ENCODE measurements at places on chromosomes 5 and 9.

- DNase-seq = no peak
Observed at GRCh38 chr5:75052192-75053053, at the start of gene GCNT4. TSS of gene GCNT4 (minus strand) at chr5:75052558. CDS start at chr5:75030037, 22,521 bp downstream.

- DNase-seq = peak; percentile 94
Observed at GRCh38 chr5:151684690-151685361, 1.9 kb downstream of the SPARC start.

DNA sequence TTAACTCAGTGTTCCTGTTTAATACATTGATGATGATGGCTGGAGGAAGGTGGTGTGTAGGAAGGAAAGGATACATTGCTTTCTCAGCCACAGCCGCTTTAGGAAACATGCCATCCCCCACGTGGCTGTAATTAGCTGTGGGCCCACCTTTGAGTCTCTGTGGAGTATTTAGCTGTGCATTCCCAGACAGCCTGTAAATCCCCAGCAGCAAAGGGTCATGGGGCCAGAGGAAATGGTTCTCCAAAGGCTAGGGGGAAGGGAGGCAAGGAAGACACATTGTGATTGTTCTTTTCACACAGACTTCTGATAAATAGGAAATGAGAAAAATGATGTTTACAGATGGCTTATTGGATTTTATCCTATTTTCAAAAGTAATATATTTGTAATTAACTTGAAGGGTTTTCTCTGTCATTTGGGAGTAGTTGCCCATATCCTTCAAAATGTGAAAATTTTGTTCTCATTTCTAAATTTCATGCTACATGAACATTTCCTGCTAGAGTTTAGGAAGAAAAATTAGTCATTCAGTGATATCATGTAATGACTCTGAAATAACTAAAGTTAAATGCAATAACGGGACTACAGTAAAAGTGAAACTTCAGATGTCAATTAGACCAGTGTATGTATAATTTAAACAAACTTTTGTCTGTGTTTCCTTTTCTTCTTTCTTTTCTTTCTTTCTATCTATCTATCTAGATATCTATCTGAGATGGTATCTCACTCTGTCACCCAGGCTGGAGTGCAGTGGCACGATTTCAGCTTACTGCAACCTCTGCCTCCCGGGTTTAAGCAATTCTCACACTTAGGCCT lies 24.3 kb upstream of the F2R start:
- DNase-seq = peak; percentile 73

DNA sequence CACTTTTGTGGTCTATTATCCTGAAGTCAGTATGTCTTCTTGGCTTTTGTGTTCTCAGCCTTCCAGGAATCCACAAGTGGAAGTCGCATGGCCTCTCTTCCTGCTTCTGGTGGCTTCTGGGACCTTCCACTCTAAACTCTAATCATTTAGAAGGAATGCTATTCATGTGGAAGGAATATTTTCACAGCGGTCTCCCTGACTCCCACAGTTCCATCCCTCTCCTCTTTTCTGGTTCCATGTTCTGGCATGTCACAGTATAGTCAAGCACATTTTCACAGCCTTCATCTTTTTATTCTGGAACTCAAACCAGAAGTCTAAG lies 7.3 kb upstream of the RAI14 start:
- no peak for DNase-seq

DNA sequence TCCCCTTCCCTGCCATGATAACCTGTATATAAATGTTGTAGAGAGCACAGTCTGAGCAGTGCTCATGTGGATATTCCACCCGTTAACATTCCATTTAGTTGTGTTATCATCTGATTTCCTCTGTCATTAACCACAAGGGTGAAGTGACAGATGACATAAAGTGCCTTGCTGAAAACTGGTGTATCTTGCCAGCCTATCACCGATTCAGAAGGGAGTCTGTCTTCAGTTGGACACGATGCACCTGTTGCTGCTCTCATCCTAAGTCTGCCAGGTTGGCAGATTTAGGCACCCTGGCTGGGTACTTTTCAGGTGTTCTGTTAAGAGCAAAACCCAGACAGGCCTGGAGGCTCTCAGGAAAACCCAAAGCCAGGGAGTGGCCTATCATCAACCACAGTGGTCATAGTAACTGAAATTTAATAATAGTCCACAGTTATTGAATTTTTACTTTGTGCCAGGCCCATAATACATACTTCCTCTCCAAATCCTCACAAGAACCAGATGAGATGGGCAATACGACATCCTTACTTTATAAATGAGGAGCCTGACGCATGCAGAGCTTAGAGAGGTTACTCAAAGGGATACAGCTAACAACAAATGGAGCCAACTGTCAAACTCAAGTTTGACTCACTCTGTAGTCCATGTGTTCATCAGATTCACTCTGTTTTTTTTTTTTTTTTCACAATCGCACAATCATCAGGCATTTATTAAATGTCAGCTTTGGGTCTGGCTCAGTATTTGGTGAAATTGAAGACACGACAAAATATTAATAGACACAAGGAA lies 100.7 kb upstream of the SPRY4 start:
- DNase-seq = no peak

GRCh38 chr5:176573564-176574296 lies 24.6 kb downstream of the CDHR2 start:
- DNase-seq = no peak

GRCh38 chr5:7897014-7897600 lies 28.2 kb downstream of the MTRR start:
- peak; percentile 37 for DNase-seq

- DNase-seq = no peak
Observed at GRCh38 chr9:89838621-89839020, 233.8 kb downstream of the GADD45G start.

- DNase-seq = no peak
Observed at GRCh38 chr5:83036991-83037575, 40.1 kb downstream of the TMEM167A start.

GRCh38 chr9:121560921-121561320 lies 61.3 kb upstream of the GGTA1 start:
- DNase-seq = no peak

DNA sequence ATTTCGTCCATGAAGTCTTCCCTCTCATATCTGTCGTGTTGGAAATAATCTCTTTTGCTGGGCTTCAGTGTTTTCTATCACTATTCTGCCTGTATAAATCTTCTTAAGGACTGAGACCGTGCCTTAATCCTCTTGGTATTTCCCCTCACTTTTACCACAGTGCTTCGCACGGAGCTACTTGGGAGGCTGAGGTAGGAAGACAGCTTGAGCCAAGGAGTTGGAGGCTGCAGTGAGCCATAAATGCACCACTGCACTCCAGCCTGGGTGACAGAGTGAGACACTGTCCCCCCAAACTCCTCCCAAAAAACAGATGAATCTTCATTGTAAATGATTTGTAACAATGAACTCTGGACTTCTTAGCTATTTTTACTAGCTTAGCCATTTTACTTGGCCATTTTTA lies 57.8 kb downstream of the PHAX start:
- DNase-seq = no peak

DNA sequence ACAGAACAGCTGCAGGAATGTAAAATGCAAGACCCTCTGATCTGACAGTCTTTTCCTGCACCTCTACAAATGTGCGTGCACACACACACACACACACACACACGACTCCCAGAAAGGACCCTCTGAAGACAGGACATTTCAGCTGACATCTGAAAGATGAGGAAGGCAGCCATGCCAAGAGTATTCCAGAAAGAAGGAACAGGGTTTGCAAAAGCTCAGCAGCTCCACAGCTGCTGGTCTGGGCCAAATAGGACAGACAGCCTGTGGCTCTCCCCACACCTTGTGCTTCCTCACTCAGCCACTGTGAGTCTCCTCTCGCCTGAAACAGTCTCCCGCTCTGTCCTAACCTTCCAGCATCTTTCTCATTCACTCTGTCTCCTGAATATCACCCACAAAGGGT lies 189.0 kb downstream of the PALM2AKAP2 start:
- DNase-seq = no peak

DNA sequence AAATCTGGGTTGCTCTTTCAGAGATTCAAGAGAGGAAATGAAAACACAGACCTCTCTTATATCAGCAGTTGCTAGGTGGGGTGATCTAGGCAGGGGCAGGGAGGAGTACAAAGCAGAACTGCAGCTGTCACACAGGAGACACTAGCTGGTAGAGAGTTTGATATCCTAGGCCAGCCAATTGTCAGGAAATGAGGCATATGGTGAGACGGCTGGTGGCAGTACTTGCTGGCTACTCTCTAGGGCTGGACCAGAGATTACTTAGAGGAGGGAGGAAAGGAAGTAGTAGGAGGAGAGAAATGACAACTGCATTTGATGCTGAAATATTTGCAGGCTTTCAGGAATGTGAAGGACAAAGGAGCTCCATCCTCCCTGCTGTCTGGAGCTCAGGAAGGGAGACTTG lies 113.8 kb downstream of the TRIM32 start:
- no peak for DNase-seq

GRCh38 chr5:39194466-39195136 lies 24.8 kb downstream of the FYB1 start:
- no peak for DNase-seq

DNA sequence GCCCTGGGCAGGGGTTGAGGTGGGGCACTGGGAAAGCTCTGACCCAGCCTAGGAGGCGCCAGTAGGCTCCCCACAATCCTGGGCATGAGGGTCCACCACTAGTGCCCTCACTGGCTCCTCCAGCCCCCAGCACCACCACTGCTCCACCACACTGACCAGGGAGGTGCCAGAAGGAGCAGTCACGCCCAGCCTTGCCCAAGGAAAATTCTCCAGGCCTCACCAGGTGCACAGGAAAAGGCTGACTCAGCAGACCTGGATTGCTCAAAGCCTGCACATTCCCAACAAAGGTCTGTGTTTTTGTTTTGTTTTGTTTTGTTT lies 62.9 kb downstream of the ZNF354C start:
- DNase-seq = no peak

- DNase-seq = no peak
Observed at GRCh38 chr9:107239474-107239873, 43.6 kb upstream of the RAD23B start.

GRCh38 chr9:17665450-17665849 lies 86.6 kb downstream of the SH3GL2 start:
- no peak for DNase-seq

GRCh38 chr5:35753500-35753899 lies 103.2 kb upstream of the IL7R start:
- DNase-seq = no peak

DNA sequence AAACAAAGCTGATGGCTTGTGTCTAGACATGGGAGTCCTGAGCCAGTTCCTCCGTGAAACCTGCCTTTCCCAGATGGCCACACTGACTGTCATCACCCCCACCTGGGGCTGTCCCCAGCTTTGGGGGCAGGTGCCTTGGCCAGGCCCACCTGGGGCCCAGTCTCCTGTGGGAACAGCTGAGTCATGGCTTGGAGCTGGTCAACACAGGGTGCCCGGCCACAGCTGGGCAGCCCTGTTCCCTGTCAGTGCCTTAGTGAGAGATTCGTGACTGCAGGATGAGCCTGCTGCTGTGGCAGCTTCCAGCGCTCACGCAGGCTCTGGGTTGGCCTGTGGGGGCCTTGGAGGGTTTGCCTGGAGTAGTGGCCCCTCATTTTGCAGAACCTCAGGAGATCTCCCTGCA lies 56.5 kb downstream of the COL5A1 start:
- DNase-seq = no peak

GRCh38 chr9:73741316-73741715 lies 589.7 kb downstream of the ANXA1 start:
- DNase-seq = no peak
